NCI-H1436 treated with DMSO at 0.1 percent for 48 hours (cell line): ENCODE measurements at places on chromosomes 1 and 21.

DNA sequence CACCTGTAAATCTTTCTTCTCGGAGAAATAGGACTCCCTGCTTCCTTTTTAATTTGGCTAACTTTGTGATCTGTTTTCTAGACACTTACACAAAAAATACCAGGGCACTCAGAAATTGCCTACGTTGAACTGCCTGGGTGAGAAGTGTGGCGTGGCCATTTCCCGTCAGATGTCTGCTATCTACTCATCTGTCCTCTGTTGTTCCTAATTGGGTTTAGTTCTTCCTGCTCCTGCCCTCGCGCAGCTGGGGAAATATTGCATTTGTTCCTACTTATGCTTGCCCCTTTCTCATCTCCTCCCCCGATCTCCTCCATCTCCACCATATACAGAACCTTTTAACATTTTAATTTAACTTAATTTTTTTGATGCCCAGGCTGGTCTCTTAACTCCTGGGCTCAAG is 55.1 kb downstream of the CD58 start:
- no peak for DNase-seq

DNA sequence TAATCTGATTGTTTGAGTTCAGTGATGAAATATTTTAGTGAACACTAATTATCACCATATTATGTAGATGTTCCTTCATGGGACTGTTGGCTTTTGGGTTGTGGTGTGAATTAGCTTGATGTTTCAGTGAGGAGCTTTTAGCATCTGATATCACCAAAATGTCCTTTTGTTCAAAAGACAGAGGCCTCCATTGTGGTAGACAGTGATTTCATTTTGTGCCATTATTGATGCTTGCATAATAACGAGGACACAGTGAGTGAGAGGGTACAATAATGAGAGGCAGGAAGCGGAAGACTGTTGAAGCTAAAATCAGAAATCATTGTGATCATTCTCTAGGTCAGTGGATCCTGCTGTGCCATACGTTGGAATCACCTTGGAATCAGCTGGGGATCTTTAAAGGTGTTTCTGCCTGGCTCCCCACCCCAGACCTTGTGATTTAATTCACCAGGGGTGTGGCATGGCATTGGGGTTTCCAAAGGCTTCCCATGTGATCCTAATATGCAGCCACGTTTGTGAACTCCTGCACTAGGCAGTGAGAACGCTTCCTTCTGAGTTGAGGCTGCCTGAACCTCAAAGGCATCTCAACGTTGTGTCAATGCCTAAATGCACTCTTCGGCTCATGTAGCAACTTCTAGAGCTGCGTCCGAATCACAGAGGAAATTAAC is 82.1 kb upstream of the KIF1B start:
- DNase-seq: no peak

GRCh38 chr21:34046917-34047316 is 26.5 kb upstream of the MRPS6 start:
- DNase-seq: no peak

DNA sequence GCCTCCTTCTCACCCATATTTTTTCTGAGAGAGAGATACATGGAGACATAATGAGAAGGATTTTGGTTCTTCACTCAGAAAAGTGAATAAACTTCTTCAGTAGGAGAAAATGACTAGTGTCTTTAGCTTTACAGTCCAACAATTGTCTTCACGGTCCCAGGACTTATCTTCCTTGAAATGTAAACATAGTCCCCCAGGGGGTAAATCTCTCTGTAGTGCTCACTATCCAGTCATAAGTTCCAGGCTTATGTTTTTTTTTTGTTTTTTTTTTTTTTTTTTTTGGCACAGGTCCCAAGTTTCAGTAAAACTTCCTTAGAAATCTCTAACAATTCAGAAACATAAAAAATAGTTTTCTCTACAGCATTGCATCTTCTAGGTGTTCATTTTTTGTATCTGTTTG is 890.2 kb upstream of the B3GALT2 start:
- no peak for DNase-seq

DNA sequence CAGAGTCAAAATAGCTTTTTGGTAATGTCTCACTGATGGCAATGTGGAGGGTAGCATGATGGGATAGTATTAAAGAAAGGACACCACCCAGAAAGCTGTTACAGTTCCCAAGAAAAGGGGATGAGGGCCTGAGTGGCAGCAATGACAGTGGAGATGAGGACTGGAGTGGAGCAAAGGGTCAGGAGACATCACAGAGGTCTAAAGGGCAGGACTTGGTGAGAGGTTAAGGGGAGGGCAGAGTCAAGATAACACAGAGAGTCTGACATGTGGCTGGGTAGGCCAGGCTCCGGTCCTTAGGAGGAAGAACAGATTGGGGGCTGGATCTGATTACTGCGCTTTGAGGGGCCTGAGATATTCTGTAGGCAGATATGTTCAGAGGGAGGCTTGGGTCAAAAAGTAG is 19.3 kb downstream of the ELF3 start:
- no peak for DNase-seq

GRCh38 chr1:150554086-150554452 is 4.9 kb downstream of the ADAMTSL4 start:
- no peak for DNase-seq

DNA sequence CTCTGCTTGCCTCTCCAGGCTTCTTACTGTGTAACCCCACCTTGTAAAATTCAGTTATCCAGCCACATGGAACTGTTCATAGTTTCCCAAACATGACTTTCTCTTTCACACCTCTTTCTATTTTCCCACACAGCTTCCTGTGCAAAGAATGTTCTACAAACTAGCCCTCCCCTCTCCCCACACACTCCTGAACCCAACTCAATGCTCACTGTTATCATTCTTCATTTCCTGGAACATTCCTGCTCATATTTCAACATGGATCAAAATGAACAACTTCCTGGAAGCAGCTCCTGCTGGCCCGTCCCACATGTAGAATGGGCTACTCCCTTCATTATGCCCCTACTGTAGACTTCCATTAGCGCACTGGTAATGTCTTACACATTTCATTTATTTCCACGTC is 7.5 kb upstream of the HSD11B1 start:
- no peak for DNase-seq

GRCh38 chr1:227270554-227270953 is 47.7 kb downstream of the CDC42BPA start:
- no peak for DNase-seq

GRCh38 chr1:6026095-6026809 is 19.4 kb upstream of the KCNAB2 start:
- DNase-seq: no peak

DNA sequence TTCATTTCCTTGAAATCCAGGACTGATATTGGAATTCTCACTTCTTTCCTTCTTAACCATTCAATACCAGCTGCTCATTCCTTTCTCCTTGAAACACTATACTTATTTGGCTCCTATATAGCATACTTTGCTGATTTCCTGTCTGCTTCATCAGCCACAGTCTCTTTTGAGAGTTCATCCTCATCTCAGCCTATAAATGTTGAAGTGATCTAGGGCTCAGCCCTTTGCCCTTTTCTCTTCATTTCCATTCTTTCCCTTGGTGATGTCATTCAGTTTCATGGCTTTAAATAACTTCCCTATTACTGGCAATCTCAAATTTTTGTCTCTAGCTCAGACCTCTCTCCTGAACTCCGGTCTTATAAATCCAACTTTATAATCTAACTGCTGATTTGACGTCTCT is 24.1 kb upstream of the RABGAP1L start:
- no peak for DNase-seq

GRCh38 chr1:33094971-33095604 is 14.1 kb downstream of the AZIN2 start:
- no peak for DNase-seq

GRCh38 chr1:25684216-25684965 is 67.8 kb downstream of the MAN1C1 start:
- no peak for DNase-seq

- no peak for DNase-seq
Measured at GRCh38 chr1:41360074-41360785, 1.0 kb upstream of the FOXO6 start.

DNA sequence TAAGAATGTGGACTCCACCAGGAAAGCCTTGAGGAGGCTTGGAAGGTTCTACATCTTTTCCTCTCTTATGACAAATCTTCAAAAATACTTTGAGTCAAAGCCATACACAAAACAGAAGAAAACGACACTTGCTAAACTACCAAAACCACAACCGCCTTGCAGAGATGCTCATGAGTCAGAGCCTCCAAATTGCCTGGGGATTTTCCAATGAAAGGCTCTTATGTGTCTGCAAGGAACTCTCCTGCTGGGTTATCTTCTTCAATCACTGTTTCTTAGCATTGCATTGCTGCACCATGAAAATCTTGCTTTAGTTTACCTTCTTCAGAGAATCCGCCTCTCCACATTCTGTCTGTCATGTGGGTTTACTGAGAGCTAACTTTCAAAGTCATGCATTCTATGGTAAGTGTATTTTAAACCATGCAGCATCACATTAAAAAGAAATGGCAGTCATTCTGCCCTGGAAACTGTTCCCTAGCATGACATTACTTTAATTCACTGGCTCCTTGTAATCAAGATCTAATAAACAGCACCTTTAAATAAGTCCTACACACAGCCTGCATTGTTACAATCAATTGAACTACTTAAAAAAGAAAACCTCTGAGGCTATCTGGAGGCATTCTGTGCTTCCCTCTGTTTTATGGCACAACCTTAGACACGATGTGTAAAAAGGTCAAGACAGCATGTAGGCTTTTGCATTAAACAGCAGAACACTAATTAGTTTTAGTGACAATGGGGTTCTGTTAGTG is 210.0 kb upstream of the FOXD3 start:
- no peak for DNase-seq
